Right renal pelvis (tissue), 4 donors: ENCODE measurements at places on chromosomes 7 and 10. TPM values are rescaled to one million over a fixed set of nuclear protein-coding genes. Genes with fewer than 3 reads are reported as not detected.

GRCh38 chr7:27784399-27785053, 44.6 kb downstream of the TAX1BP1 start:
- no peak for DNase-seq

DNA sequence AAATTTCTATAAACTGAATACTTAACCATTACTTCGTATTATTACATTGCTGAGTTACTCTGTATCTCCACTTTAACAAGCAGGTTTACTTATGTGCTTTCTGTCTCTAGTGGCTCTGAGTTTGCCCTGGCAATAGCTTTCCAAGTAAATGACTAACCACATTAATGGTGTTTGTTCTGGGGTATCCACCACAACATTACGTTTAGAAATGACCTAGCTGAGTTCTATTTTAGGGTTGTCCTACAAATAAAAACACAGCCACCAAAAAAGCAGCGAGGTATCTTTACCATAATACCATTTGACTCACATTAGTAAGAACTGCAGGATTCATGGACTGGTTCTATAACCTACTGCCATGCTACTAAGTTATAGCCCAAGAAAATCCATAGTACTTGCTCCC, 83.1 kb downstream of the HIBADH start:
- DNase-seq = no peak

GRCh38 chr10:29434111-29434510, 145.2 kb downstream of the LYZL1 start:
- DNase-seq = no peak

GRCh38 chr10:22429981-22430421, 84.7 kb downstream of the SPAG6 start:
- no peak for DNase-seq

NXPH1 gene
- not detected for polyA plus RNA-seq

VPS37D gene
- polyA plus RNA-seq = 15.5 TPM

- no peak for DNase-seq
Measured at GRCh38 chr10:125548878-125549277, 134.1 kb downstream of the TEX36 start.

LDB3 gene
- polyA plus RNA-seq = 0.92 TPM

GPR158 gene
- 0.30 TPM for polyA plus RNA-seq

GRCh38 chr7:152865011-152865410, 105.5 kb downstream of the ACTR3B start:
- DNase-seq = no peak

WEE2 gene
- 0.21 TPM for polyA plus RNA-seq

GRCh38 chr7:117069379-117069778, 116.1 kb downstream of the ST7 start:
- no peak for DNase-seq

DNA sequence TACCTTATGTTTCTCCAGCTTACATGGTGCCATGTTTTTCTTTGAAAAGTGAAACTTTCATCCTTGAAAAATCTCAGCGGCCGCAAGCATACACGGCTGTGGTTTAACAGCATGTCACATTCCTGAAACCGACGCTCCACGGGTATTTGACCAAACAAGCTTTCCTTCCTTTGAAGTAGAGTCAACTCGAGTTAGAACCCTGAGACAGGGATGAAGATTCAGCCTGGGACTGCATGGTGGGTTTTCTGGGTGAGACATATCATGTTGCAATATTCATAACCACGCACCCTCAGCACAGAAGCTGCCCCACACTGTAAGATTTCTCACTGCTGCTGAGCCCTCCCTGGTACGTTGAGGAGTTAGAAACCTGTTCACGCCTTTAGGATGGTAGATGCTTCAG, 8.1 kb downstream of the CYP26A1 start:
- no peak for DNase-seq

- DNase-seq = no peak
Measured at GRCh38 chr7:105831302-105831620, 45.1 kb downstream of the ATXN7L1 start.

DNA sequence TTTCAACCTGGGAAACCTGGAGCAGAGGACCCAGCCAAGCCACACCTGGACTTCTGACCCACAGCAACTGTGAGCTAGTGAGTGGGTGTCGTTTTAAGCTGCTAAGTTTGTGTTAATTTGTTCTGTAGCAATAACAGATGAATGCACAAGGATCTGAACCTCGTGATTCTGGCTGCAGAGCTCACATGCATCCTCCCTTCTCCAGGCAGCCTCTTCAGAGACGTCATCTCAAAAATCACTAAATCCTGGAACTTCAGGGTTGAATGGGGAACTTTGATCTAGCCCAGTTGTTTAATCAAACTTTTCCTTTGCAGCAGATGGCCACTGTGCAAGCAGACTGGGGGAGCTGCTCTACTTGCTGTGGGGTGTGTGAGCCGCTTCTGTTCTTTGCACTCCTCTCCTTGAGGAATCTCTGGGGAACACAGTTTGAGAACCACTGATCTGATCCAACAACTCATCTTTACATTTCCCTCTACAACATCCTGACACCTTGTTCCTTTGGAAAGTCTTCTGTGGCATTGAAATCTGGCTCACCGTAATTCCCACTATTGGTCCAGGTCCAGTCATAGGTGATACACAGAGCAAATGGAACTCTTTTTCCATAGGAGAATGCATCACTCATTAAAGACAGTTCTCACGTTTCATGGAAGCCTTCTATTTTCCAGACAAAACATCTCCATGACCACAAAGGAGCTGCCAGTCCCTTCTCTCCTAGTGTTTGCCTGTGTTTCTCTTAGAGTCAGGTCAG, 90.3 kb downstream of the CHN2 start:
- DNase-seq = no peak

DNA sequence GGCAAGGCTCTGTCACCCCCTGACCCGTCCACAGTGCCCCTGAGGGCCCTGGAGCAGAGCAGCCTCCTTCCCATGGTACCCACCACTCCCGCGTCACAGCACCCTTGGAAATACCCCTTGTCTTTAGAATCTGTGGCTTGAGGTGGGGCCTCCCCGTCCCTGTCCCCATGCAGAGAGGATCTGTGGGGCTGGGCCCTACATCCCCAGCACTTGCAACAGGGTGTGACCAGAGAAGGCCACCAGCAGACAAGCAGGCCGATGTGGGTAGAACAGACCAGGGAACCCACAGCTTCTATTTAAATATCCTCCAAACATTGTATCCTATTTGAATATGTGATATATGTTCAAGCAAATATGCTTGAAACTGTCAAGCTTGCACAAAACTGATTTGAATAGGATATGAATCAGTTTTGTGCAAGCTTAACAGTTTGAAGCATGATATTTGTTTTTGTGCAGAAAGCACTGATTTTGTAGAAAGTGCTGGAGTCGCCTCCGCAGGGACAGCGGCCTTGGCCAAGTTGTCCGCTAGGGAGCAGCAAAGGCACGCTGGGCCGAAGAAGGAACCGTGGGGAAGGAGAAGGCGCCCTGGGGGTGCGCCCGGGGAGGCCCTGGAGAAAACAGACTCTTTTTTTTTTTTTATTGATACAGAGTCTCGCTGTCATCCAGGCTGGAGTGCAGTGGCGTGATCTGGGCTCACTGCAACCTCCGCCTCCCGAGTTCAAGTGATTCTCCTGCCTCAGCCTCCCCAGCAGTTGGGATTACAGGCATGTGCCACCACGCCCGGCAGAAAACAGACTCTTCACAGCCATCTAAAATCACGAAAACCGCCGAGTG, 2.2 kb downstream of the CFAP46 start:
- no peak for DNase-seq

GRCh38 chr7:7682861-7683260, 35.5 kb downstream of the RPA3 start:
- no peak for DNase-seq

DNA sequence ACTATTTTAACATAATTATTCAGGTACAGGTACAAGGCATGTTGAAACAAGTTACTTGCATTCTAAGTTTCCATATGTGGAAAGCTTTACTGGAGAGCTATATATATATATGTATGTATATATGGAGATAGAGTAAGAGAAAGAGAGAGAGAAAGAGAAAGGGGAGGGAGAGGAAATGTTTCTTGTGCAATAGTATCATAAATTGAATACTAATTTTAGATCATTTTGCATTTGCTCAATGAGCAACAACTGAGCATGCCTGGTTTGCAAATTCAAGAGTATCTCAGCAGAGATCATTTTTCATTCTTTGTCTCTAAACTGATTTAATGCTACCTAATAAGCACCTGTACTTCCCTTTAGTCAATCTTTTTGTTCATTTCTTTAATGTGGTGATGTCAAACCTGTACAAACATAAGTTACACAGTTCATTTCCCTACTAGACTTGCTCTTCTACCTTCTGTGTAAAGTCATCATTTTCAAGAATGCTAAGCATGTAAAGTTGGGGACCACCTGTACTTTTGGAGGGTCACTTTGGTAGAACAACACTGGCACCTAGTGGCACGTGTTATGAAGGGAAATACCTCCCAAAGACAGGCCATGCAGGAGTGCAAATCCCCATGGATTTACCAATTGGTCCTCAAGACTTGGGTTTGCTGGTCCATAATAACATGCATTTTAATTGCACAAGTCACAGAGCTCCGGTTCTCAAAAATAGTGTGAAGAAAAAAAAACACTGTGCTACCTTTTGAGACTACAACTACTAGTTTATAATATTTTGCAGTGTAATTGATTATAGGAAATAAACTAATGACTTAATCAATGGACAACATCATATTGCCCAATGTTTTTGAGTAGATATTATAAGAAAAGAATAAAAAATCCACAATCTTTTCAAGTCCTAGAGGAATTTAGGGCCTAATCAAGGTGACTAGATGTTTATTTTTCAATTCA, 431.2 kb upstream of the IGFBP3 start:
- peak; percentile 59 for DNase-seq

DNA sequence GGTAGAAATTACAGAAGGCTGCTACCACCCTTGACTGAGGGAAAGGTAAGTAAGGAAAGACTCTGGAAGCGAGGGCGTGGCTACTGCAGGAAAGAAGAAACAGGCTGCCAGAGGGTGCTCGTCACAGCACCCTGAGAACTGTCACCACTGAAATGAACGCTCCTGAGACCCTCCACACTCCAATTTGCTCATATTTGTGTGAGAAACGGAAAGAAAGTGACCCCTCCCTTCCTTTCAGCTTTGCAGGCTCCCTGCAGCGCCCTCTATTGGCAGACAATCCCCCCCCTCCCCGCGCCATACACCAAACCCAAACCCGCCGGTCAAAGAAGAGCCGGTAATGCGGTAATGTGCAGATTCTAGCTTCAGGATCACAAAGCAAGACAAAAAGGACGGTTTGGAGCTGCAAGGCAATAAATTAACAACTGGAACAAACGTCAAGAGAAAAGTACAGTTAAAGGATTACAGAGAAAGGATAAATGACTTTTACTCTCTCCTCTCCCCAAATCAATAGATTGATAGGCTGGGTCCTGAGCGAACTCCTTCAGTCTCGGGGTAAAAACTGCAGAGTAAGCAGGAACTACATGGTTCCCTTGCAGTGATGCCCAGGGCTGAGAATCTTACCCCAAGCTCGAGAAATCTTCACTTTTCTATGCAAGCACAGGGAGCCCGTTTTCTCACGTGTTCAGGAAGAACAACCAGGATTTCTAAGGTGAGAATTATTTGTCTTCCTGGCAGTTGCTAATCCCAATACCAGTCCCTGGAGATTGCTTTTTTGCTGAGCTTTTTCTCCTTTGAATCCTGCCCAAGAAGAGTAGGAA, 47.6 kb downstream of the STEAP1B start:
- DNase-seq = peak; percentile 49

HOXA11 gene
- polyA plus RNA-seq = 38.7 TPM

DNA sequence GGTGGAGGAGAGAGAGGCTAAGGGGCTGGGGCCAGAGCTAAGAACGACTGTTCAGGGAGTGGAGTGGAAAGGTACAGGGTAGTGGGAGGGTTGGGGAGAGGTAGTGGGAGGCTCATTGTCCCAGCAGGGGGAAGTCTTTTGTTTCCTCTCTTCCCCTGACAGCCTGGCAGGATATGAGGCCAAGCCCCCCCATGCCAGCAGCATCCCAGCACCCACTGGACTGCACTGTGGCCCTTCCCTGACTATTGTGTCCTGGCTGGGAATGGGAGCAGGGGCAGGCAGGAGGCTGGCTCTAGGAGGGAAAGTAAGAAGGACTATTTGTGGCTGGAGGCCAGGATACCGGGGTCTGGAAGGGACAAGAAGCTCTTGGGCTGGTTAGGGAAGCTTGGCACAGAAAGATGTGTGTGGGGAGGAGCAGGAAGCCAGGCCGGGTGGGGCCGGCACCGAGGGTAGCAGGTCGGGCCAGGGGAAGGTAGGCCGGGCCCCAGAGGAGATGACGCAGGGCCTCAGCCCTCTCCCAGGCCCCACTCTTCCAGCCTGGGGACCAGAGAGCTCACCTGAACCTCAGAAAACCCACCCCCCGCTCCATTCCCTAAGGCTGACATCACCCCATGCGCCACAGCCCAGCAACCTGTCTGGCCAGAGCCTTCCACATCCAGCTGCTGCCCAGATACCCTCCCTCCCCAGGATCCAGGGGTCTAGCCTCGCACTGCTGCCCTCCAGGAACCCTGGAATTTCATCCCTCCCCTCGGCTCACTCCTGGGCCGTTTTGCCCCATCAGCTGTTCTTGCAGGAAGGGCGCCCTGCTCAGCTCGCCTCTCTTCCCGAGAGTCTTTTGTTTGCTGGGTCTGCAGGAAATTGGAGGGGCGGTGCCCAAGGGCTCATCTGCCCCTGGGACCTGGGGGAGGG, 8.8 kb upstream of the EPHB4 start:
- DNase-seq = peak; percentile 68

GRCh38 chr10:96473866-96474265, 39.9 kb downstream of the TLL2 start:
- DNase-seq = no peak

DNA sequence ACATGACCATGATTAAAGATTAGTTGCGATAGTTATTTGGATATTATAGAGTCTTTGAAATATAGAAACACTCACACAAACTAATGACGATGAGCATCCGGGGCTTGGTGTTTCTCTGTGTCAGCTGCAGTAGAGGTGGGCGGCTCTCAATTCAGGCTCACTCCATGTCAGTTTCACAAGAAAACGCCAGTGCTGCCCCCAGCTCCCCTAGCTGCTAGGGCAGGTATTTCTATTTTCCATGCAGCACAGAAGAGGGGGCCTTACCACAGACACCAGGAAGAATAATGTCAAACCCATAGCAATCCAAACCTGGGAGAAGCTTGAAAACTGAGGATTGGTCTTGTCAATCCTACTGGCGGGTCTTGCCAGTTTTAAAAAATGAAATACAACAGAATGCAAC, 197.1 kb downstream of the PHTF2 start:
- no peak for DNase-seq

- no peak for DNase-seq
Measured at GRCh38 chr10:84838851-84839250, 510.5 kb downstream of the CCSER2 start.

GRCh38 chr7:138746073-138746472, 44.9 kb upstream of the SVOPL start:
- no peak for DNase-seq

DNA sequence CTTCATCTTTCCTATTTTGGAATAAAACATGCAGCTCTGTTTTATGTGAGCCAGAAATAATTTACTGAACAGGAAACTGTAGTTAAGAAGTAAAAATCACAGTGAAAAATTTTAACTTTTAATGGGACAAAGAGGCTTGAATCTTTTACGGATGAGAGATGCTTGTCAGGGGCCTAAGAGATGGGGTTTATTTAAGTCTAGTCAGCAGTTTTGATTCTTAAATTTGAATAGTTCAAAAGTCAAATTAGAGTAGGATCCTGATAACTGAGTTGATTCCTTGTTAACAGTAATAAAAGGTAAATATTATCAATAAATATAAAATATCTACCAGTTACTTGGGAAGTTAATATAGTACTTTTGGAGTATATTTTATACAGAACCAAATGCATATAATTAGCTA, 24.9 kb upstream of the CD36 start:
- no peak for DNase-seq
